ENCODE measurements at places on chromosomes 12 and 14.

DNA sequence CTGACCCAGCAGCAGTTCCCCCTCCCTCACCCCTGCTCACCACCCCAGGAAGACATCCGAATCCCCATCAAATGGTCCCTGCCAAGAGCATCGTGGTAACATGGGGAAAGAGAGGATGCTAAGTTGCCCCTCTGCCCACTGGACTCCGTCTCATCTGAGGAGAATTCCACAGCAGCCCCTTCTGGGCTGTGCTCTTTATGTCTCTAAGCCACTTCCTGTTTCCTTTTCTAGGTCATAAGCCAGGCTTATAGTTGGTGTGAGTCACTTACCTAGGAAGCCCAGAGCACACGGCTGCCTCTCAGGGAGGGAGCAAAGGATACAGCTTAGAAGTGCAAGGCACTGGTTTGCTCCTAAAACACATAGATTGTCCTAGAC, 76.0 kb downstream of the VCPKMT start:
- H3K4me1 ChIP-seq, result peaks cover 72% of the 10 kb centered on the region
- H3K36me3 ChIP-seq, result no peaks in the 10 kb centered on the region
- H3K4me3 ChIP-seq, result peak overlapping the region; percentile 46
- H3K27ac ChIP-seq, result peak overlapping the region; percentile 66
- H3K27me3 ChIP-seq, result no peaks in the 10 kb centered on the region

DNA sequence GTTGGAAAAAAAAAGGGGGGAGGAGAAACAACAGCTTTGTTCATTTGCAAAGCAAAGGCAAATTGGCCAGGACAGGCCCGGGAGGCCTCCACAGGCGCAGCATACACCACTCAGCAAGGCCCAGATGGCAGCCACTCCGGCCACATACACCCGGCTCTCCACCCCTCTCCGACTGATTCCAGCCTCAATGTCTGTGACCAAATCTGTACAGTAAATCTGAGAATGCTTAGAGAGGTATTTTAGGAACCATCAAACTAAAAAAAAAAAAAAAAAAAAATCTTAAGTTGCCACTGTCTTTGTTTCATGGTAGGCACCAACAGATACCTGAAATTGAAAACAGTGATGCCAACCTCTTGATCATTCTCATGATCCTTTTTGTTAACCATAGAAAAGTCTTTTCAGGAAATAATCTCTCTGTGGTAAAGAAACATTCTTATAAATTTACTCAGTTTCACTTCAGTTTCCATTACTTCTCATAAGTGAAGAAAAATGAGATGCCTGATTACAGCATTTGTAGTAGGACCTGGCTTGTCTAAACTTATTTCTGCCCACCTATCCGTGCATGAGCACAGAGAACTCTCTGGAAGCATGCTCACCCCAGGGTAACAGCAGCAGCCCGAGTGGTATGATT, 20.2 kb downstream of the VPS37B start:
- peaks cover 81% of the 10 kb centered on the region for H3K4me1 ChIP-seq
- no peaks in the 10 kb centered on the region for H3K27me3 ChIP-seq
- H3K4me3 ChIP-seq, result no peak overlapping the region
- DNase-seq, result no peak
- H3K36me3 ChIP-seq, result peaks cover 2% of the 10 kb centered on the region
- H3K27ac ChIP-seq, result no peak overlapping the region

DNA sequence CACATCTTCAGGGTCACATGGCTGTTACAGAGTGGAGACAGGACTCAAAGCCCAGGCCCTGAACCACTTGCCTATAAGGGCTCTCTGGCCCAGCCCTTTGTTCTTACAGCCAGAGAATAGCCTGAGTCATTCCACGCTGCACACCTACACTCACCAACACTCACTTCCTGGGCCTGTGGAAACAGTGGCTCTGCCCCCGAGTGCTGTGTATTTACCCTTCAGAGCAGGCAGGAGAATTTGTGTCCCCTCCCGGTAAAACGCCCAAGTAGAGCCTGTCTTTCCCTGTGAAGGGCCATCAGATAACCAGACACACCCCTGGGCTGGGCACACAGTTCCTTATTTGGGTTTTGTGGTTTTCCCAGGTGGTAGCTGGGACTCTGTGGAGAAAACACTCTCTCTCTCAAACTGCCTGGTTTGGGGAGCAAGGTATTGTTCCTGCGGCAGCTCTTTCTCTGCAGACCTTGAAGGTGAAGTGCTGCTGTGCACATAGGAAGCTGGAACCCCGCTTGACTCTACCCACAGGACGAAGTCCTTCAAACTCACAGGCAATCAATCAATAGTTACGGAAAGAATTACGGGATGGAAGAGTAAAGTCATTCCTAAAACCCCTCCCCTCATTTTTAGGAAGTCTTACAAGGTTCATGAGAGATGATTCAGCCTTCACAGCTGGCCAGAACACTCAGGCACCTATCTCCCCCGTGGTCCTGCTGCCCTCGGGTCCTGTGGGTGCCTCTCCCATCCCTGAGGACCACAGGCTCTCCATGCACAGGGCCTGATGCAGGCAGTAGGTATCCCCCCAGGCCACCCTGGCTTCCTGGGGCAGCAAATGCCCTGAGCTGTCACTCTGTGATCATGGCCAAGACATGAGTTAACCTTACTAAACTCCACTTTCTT, 20.3 kb downstream of the FIGNL2 start:
- peaks cover 24% of the 10 kb centered on the region for H3K4me1 ChIP-seq
- no peak overlapping the region for H3K27ac ChIP-seq
- H3K4me3 ChIP-seq, result no peak overlapping the region
- no peaks in the 10 kb centered on the region for H3K36me3 ChIP-seq
- DNase-seq, result no peak
- H3K27me3 ChIP-seq, result peaks cover 8% of the 10 kb centered on the region

- no peak overlapping the region for H3K27ac ChIP-seq
- no peak for DNase-seq
- peaks cover 11% of the 10 kb centered on the region for H3K4me1 ChIP-seq
- H3K36me3 ChIP-seq, result no peaks in the 10 kb centered on the region
- H3K4me3 ChIP-seq, result no peak overlapping the region
Measured at GRCh38 chr12:54016478-54016964, 7.7 kb downstream of the HOXC8 start.

DNA sequence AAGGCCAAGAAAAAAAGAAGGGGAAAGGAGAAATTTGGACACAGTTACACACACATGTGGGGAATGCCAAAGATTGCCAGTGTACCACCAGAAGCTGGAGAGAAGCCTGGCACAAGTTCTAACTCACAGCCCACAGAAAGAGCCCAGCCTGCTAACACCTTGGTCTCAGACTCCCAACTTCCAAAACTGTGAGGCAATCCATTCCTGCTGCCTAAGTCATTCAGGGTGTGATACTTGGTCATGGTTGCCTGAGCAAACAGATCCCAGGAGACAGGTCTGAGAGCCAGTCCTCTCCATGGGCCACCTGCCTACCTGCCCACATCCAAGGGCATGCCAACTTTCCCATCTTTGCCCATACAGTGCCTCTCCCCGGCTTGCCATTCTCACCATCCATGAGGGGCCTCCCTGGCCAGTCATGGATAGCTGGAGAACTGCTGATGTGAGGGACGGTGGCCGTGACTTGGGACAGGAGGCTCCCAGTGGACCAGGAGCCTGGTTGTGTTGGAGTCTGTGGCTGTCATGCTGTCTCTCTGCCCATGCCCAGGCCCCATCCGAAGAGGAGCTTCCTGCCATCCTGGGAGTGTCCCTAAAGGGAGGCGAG, 198.0 kb upstream of the RTL1 start:
- no peaks in the 10 kb centered on the region for H3K4me1 ChIP-seq
- DNase-seq, result no peak
- no peak overlapping the region for H3K4me3 ChIP-seq
- H3K36me3 ChIP-seq, result no peaks in the 10 kb centered on the region

GRCh38 chr14:95998656-95999055, 40.5 kb upstream of the C14orf132 start:
- H3K36me3 ChIP-seq, result no peaks in the 10 kb centered on the region
- no peaks in the 10 kb centered on the region for H3K4me1 ChIP-seq
- no peak for DNase-seq
- peaks cover 7% of the 10 kb centered on the region for H3K27me3 ChIP-seq
- H3K27ac ChIP-seq, result no peak overlapping the region
- no peak overlapping the region for H3K4me3 ChIP-seq

- no peak for DNase-seq
- H3K27me3 ChIP-seq, result no peaks in the 10 kb centered on the region
- no peaks in the 10 kb centered on the region for H3K4me1 ChIP-seq
- H3K36me3 ChIP-seq, result no peaks in the 10 kb centered on the region
- no peak overlapping the region for H3K4me3 ChIP-seq
Measured at GRCh38 chr14:100900837-100901390, 2.6 kb downstream of the RTL1 start.

DNA sequence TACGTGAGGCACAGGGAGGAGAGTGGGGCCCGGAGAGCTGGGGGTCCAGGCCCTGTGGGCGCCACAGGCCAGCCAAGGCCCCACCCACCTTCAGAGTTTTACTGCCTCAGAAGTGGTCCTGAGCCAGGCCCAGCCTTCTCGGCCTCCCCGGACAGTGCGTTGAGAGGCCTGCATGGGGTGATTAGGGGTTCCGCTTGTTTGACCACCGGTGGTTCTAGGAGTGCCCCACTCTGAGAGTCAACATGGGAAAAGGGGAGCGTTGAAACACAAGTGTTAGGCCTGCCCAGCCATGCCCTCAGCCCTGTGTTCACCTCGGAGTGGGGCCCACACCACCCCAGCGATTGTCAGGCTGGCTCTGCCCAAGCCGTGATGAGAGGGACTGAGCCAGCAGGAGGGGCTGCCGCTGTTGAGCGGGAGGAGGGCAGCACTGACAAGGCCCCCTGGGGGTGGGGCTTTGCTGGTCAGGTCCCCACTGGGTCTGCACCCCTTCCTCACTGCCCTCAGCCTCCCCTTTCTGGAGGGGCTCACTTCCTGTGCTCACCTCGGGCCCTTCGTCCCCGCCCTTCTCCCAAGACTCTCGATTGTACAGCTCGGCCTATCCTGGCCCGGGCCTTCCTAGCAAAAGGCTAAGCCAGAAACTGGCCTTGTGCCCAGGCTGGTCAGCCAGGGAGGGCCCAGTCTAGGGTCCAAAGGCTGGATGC, 4.8 kb downstream of the CKB start:
- DNase-seq, result peak; percentile 40
- no peak overlapping the region for H3K4me3 ChIP-seq
- peaks cover 13% of the 10 kb centered on the region for H3K4me1 ChIP-seq

DNA sequence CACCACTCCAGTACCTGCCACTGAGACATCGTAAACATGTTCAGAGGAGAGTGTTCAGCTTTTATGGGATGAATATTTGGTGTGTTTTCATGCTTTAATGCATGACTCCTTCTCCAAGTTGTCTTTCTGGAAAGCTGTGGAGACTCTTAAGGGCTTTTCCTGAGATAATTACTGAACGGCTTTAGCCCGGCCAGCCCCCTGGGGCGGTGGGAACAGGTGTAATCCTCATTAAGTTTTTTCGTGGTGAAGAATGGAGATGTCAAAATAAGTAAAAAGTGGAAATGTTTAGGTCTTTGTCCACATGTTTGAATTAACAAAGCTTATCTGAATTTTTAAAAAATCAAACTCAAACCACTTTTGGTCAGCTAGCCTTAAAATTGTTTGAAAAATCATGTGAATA, 1.5 kb downstream of the SYNE2 start:
- no peaks in the 10 kb centered on the region for H3K36me3 ChIP-seq
- peak overlapping the region; percentile 82 for H3K4me3 ChIP-seq
- no peak for DNase-seq
- H3K27me3 ChIP-seq, result no peaks in the 10 kb centered on the region
- peak overlapping the region; percentile 73 for H3K27ac ChIP-seq
- peaks cover 53% of the 10 kb centered on the region for H3K4me1 ChIP-seq

- H3K27me3 ChIP-seq, result no peaks in the 10 kb centered on the region
- no peak for DNase-seq
- H3K4me3 ChIP-seq, result no peak overlapping the region
- H3K4me1 ChIP-seq, result no peaks in the 10 kb centered on the region
- no peak overlapping the region for H3K27ac ChIP-seq
- no peaks in the 10 kb centered on the region for H3K36me3 ChIP-seq
Measured at GRCh38 chr12:14327711-14328110, 37.8 kb upstream of the ATF7IP start.

DNA sequence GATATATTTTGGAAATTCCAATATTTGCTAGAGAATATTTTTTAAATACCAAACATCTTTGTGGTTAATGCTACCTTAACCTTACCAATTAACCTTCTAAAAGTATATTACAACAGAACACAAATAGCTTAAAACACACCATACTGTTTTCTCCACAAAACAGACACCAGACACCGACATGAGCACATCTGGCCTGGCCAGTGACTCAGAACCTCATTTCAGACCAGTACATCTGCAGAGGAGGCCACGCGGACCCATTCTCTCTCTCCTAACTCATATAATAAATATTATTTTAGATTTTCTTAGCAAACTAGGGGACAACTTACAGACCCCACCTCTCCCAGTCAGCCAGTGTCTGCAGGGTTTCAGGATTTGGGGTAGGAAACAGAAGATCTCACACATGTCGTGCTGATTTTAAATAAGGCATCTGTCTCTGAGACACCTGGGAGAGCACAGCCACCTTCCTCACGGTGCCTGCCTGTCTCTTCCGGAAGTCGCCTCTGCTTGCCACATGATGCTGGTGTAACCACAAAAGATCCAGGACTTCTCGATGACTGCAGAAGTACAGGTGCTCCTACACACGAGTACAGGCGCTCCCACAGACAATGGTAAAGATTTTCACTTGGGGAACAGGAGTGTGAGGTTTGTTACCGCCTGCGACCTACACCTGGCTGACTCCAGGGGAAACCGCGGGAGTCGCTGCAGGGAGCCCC, 9.7 kb upstream of the ANKLE2 start:
- no peak overlapping the region for H3K27ac ChIP-seq
- no peaks in the 10 kb centered on the region for H3K27me3 ChIP-seq
- H3K4me1 ChIP-seq, result peaks cover 55% of the 10 kb centered on the region

GRCh38 chr12:105906561-105906960, 232.2 kb downstream of the NUAK1 start:
- H3K4me3 ChIP-seq, result no peak overlapping the region
- H3K36me3 ChIP-seq, result no peaks in the 10 kb centered on the region
- no peaks in the 10 kb centered on the region for H3K4me1 ChIP-seq

- no peaks in the 10 kb centered on the region for H3K4me1 ChIP-seq
- no peak overlapping the region for H3K4me3 ChIP-seq
- no peaks in the 10 kb centered on the region for H3K27me3 ChIP-seq
- no peak for DNase-seq
- H3K27ac ChIP-seq, result no peak overlapping the region
- no peaks in the 10 kb centered on the region for H3K36me3 ChIP-seq
Measured at GRCh38 chr12:84329938-84330337, 582.7 kb downstream of the SLC6A15 start.

GRCh38 chr14:90665321-90666000, 150.8 kb downstream of the TTC7B start:
- no peaks in the 10 kb centered on the region for H3K27me3 ChIP-seq
- H3K27ac ChIP-seq, result no peak overlapping the region

DNA sequence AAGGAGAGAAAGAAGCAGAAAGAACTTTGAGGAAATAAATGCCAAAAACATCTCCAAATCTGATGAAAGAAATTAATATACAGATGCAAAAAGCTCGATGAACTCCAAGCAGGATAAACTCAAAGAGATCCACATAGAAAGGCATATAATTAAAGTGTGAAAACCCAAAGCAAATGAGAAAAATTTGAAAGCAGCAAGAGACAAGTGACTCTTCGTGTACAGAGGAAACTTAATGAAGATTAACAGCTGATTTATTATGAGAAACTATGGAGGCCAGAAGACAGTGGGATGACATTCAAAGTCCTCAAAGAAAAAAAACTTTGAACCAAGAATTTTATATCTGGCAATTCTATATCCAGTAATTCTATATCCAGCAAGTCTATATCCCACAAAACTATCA, 163.0 kb upstream of the TMCC3 start:
- H3K4me3 ChIP-seq, result no peak overlapping the region
- H3K4me1 ChIP-seq, result no peaks in the 10 kb centered on the region

GRCh38 chr12:124032265-124032886, 59.4 kb downstream of the ZNF664 start:
- no peak for DNase-seq
- no peaks in the 10 kb centered on the region for H3K4me1 ChIP-seq
- no peaks in the 10 kb centered on the region for H3K27me3 ChIP-seq
- no peaks in the 10 kb centered on the region for H3K36me3 ChIP-seq
- no peak overlapping the region for H3K27ac ChIP-seq

- no peaks in the 10 kb centered on the region for H3K36me3 ChIP-seq
- peak; percentile 22 for DNase-seq
- peaks cover 96% of the 10 kb centered on the region for H3K4me1 ChIP-seq
Measured at GRCh38 chr14:61472011-61472672, 150.8 kb downstream of the PRKCH start.
